ENCODE measurements at places on chromosomes 1 and 21. TPM values are rescaled to one million over a fixed set of nuclear protein-coding genes. Genes with fewer than 3 reads are reported as not detected.
A peak's percentile ranks its signal among the peaks of the same experiment; 100 is the strongest.

Gene HSD3B2
- polyA plus RNA-seq, result 0.04 TPM

DNA sequence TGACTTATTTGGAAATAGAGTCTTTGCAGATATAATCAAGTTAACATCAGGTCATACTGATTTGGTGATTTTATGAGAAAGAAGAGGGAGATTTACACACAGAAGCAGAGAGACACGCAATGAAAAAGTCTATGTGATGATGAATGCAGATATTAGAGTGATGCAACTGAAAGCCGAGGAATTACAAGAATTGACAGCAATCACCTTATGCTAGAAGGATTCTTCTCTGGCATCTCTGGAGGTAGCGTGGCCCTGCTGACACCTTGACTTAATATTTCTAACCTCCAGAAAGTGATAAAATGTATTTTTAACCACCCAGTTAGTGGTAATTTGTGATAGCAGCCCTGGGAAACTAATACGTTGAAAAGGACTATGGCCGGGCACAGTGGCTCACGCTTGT lies 14.2 kb upstream of the CFH start:
- H3K36me3 ChIP-seq, result no peaks in the 10 kb centered on the region
- no peak overlapping the region for H3K27ac ChIP-seq
- H3K4me1 ChIP-seq, result no peaks in the 10 kb centered on the region
- no peaks in the 10 kb centered on the region for H3K27me3 ChIP-seq
- DNase-seq, result no peak
- no peak overlapping the region for H3K4me3 ChIP-seq

- H3K4me3 ChIP-seq, result no peak overlapping the region
- peaks cover 62% of the 10 kb centered on the region for H3K4me1 ChIP-seq
- H3K36me3 ChIP-seq, result no peaks in the 10 kb centered on the region
- no peaks in the 10 kb centered on the region for H3K27me3 ChIP-seq
- no peak for DNase-seq
Measured at GRCh38 chr1:23571465-23571864, 12.2 kb upstream of the ID3 start.

DNA sequence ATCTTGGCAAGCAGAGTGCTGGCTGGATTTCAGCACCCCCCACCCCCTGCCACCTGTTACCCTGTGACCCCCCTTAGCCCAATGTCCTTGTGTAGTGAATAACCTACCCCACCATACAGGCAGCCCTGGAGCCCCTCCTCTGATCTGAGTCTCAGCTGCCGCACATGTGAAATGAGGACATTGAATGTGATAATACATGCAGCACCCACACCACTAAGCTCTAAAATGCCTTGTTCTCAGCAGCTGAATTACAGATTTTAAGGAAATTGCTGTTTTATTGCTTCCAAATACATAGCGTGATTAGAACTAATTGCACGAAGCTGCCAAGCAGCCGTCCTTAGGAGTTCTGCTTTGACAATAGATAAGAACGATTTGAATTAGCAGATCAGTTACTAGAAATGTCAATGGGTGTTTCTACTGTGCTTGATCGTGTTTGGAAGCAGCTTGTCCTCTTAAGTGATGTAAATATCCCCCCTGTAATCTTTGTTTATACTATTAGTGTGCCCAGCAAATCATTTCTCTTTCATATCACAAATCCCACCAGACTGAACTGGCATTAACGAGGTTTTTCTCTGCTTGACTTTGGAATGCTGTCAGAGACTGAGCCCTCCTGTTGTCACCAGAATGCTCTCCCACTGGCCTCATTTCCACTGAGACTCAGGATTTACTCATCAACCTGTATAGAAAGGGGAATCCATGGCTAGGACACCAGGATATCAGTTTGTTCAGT lies 4.9 kb downstream of the SLAMF8 start:
- H3K27ac ChIP-seq, result no peak overlapping the region
- DNase-seq, result no peak
- no peak overlapping the region for H3K4me3 ChIP-seq
- H3K27me3 ChIP-seq, result peaks cover 3% of the 10 kb centered on the region
- H3K36me3 ChIP-seq, result no peaks in the 10 kb centered on the region

- H3K36me3 ChIP-seq, result no peaks in the 10 kb centered on the region
- DNase-seq, result no peak
- no peak overlapping the region for H3K4me3 ChIP-seq
- H3K4me1 ChIP-seq, result peaks cover 10% of the 10 kb centered on the region
- no peak overlapping the region for H3K27ac ChIP-seq
Measured at GRCh38 chr1:80659161-80659560, 1141.6 kb upstream of the ADGRL2 start.

DNA sequence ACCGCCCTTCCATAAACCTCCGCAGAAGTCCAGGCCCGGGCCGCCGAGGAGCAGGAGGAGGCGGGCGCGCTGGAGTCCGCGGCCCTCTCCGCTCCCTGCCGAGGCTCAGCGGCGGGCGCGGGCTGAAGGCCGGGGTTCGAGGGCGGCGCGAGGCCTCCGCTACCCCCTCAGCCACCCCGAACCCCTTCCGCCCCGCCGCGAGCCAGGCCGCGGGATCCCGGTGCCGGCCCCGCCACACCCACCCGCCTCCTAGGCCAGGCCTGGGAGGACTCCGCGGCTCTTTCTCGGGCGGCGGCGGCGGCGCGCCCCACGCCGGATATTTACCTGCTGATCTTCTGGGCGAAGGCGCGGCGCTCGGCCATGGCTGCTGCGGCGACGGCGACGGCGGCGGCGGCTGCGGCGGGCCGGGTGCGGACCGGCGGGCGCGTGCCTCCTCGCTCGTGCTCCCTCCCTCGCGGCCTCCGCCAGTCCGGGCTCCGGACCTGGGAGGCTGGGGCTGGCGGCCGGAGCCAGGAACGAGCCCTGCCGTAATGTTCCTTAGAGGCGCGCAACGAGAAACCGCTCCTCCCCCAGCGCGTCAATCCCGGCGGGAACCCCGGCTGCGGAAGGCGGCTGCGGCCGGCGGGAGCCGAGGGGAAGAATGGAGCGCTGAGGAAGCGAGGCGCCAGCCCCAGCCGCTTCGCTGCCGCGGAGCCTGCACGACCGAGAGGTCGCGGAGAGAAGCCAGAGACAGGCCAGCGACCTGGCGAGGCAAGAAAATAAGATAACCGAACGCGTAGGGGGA lies at the start of gene DOCK7:
TSS of gene DOCK7 (minus strand) at position 484 of the 784 bp plus-strand sequence. CDS start at position 362, 122 bp downstream.
- peak; percentile 48 for DNase-seq
- no peaks in the 10 kb centered on the region for H3K36me3 ChIP-seq
- peak within 1 kb of the TSS; percentile 96 for H3K27ac ChIP-seq
- peaks cover 71% of the 10 kb centered on the region for H3K4me1 ChIP-seq

DNA sequence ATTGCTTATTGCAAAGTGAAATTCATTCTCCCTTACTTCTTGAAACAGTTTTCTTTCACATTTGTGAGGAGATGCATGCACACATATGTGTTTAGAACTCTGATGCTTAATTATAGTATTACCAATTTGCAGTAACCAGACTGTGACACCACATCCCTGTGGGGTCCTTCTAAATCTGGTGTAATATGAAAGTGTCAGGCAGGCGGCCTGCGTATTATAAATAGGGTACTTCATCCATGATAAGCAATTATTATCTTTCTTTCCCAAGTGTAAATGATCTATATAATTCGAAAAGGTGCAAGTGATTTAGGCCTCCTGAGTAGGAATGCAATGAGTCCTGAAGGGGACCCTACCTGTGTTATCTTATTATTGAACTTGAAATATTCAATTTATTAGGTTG lies 876 bp downstream of the EFCAB7 start:
- peaks cover 23% of the 10 kb centered on the region for H3K4me1 ChIP-seq
- no peaks in the 10 kb centered on the region for H3K27me3 ChIP-seq
- H3K36me3 ChIP-seq, result no peaks in the 10 kb centered on the region

DNA sequence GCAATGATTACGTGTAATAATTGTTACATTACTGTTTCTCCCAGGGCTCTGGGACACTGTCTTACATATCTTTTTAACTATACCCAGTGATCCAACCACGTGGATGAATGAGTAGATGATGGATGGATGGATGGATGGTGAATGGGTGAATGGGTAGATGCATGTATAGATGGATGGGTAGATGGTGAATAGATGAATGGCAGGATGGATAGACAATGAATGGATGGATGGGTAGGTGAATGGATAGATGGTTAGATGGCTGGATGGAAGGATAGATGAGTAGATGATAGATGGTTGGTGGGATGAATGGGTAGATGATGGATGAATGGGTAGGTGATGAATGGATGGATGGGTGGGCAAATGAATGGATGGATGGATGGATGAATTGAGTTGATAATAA lies 135.9 kb downstream of the HUNK start:
- H3K27me3 ChIP-seq, result no peaks in the 10 kb centered on the region
- no peaks in the 10 kb centered on the region for H3K4me1 ChIP-seq
- no peak overlapping the region for H3K27ac ChIP-seq
- no peak overlapping the region for H3K4me3 ChIP-seq
- no peak for DNase-seq
- no peaks in the 10 kb centered on the region for H3K36me3 ChIP-seq

GRCh38 chr21:36722370-36723368 lies 23.8 kb downstream of the SIM2 start:
- no peak overlapping the region for H3K27ac ChIP-seq
- no peak overlapping the region for H3K4me3 ChIP-seq
- H3K4me1 ChIP-seq, result peaks cover 16% of the 10 kb centered on the region
- no peak for DNase-seq

- no peak for DNase-seq
- H3K36me3 ChIP-seq, result no peaks in the 10 kb centered on the region
- no peaks in the 10 kb centered on the region for H3K27me3 ChIP-seq
- no peak overlapping the region for H3K4me3 ChIP-seq
- no peaks in the 10 kb centered on the region for H3K4me1 ChIP-seq
Measured at GRCh38 chr1:163789911-163790310, 468.2 kb downstream of the NUF2 start.

DNA sequence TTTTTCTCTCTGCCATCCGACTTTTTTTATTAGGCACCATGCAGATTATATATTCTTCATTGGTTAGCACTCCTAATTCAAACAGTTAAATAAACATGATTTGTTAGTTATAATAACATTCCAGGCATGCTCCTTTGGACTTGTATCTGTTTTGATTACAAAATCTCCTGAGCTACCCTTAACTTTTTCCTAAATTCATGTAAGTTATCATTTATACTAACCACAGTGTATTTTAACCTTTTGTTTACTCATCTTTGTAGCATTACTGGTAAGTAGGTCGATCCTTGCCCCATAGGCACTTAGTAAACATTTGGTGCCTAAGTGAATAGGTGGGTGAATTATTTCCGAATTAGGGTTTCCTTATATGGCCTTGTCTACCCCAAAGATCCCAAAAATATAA lies 43.8 kb downstream of the MIER1 start:
- H3K36me3 ChIP-seq, result peaks cover 3% of the 10 kb centered on the region
- peaks cover 7% of the 10 kb centered on the region for H3K4me1 ChIP-seq
- no peak overlapping the region for H3K27ac ChIP-seq
- DNase-seq, result no peak
- no peaks in the 10 kb centered on the region for H3K27me3 ChIP-seq

GRCh38 chr1:220791285-220791684 lies 4.6 kb downstream of the MTARC1 start:
- H3K36me3 ChIP-seq, result peaks cover 8% of the 10 kb centered on the region
- H3K4me3 ChIP-seq, result no peak overlapping the region
- peaks cover 26% of the 10 kb centered on the region for H3K4me1 ChIP-seq

DNA sequence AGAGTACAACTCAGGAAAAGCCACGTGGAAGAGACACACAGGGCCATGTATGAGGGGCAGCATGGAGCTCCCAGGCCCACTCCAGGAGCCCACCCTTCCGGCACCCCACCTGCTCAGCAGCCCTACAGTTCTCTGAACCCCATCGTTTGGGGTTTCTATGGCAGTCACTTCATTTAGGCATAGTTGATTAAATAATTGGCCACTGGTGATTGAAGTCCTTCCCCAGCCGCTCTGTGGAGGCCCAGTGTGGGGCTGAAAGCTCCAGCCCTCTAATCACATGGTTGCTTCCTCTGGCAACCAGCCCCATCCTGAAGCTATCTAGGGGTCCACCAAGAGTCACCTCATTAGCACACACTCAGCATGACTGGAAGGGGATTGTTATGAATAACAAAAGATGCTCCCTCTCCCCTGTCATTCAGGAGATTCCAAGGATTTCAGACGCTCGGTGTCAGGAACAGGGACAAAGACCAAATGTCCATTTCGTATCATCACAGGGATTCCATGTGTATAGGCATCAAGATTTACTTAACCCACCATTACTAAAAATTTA lies 12.2 kb upstream of the S100A7A start:
- DNase-seq, result no peak
- no peak overlapping the region for H3K4me3 ChIP-seq
- no peaks in the 10 kb centered on the region for H3K4me1 ChIP-seq

DNA sequence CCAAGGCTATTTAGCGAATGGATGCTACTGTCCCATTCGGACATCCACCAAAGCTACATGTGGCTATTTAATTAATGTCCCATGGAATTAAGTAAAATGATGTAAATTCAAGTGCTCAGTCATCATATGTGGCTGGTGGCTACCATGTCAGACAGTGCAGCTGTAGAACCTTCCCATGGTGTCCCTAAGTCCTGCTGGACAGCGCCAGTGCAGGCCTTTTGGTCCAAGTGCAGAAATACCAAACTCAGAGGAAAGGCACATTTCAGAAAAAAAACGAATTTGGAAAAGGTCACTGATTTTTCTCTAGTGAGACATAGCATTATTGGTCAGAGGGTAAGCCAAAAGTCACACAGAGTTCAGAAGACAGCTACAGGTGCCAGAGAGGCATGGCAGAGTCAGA lies 17.6 kb downstream of the TMPRSS2 start:
- H3K4me1 ChIP-seq, result peaks cover 12% of the 10 kb centered on the region
- H3K4me3 ChIP-seq, result no peak overlapping the region
- DNase-seq, result no peak
- H3K27ac ChIP-seq, result no peak overlapping the region

- peaks cover 30% of the 10 kb centered on the region for H3K36me3 ChIP-seq
- no peak for DNase-seq
- no peaks in the 10 kb centered on the region for H3K27me3 ChIP-seq
- no peak overlapping the region for H3K4me3 ChIP-seq
- H3K4me1 ChIP-seq, result no peaks in the 10 kb centered on the region
Measured at GRCh38 chr1:205168291-205168690, 43.2 kb downstream of the DSTYK start.

GRCh38 chr1:177913762-177914540 lies 55.9 kb downstream of the SEC16B start:
- H3K4me1 ChIP-seq, result peaks cover 17% of the 10 kb centered on the region
- no peaks in the 10 kb centered on the region for H3K36me3 ChIP-seq
- peak; percentile 17 for DNase-seq
- H3K27me3 ChIP-seq, result no peaks in the 10 kb centered on the region

- H3K4me3 ChIP-seq, result no peak overlapping the region
- H3K27me3 ChIP-seq, result no peaks in the 10 kb centered on the region
- H3K36me3 ChIP-seq, result no peaks in the 10 kb centered on the region
- no peak for DNase-seq
- no peak overlapping the region for H3K27ac ChIP-seq
- H3K4me1 ChIP-seq, result peaks cover 36% of the 10 kb centered on the region
Measured at GRCh38 chr1:67723620-67724019, 38.6 kb downstream of the GADD45A start.

All from HepG2 (cell line).